ENCODE measurements at places on chromosomes 12 and 14.

DNA sequence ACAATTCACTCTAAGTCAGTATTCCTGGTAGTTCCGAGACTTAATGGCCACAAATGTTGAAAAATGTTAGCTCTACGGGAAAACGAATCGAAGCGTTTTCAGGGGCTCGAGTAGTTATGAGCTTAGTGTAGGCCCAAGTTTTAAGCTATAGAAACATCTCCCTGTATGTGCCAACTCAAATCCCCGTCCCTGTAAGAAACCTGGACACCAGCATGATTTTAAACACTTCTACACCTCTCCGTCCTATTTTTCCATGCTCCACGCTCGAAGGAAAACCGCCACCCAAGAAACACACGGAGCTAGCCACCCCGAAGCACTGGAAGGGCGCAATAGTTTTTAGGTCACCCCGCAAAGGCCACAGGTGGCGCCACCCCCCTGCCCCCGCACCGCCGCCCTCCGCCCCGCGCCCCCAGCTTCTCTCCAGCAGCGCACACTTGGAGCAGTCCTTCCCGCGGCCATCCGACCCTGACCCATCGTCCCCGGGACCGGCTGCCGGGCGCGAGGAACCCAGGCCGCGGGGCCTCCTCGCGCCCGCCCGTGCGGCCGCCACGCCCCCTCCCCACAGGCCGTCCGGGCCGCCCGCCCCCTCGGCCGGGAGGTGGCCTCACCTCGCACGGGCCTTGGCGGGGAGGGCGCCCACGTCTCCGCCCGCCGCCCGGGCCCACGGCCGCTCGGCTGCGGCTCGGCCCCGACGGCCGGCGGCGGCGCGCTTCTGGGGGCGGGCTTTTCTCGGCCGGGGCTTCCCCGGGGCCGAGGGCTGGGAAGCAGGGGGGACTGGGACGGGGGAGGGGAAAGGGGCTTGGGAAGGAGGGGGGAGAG, 522 bp downstream of the R3HDM2 start:
- peak; percentile 27 for DNase-seq

- no peak for DNase-seq
These were observed 110.5 kb downstream of the TTLL5 start for GRCh38 chr14:75771595-75771994.

GRCh38 chr12:77323788-77324415, 258.5 kb upstream of the E2F7 start:
- DNase-seq, result no peak

DNA sequence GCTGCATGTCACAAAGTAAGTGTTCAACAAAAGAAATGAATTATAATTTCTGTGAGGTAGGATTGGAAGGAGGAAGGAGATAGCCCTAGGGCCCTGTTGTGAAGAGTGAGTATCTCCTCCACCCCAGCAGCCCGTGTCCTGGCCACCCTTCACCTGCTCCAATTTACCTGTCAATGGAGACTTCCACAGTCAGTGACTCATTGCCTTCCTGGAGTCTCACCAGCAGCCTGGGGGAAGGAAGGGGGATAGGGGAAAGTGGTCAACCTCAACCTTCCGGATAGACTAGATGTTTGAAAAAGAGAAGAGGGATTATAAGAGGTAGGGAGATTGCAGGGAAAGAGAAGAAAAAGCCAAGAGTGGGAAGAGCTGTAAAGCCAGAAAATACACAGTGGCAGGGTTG, 9.2 kb downstream of the STAT2 start:
- no peak for DNase-seq

GRCh38 chr12:94560431-94561221, 89.7 kb downstream of the TMCC3 start:
- no peak for DNase-seq

- DNase-seq, result no peak
These were observed 583.5 kb upstream of the TBX3 start for GRCh38 chr12:115267464-115267863.

DNA sequence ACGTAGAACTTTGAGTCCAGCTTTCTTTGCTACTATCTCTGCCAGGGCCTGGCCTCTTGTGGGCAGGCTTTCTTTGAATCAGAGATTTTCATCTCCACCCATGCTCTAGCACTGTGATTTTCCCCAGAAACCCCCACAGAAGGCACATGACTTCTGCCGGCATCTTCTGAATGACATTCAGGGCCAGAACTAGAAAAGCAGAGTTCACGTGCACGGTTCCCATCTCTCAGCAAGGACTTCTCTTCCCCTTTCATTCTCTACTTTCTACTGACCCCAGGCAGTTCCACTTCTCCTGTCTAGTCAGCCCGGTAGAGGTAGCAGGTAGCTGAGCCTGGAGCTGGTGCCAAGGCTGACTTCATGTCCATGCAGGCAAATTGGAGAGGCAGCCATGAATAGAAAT, 26.9 kb downstream of the BATF start:
- no peak for DNase-seq

- DNase-seq, result no peak
These were observed 22.8 kb downstream of the WDR20 start for GRCh38 chr14:102162487-102162886.

- peak; percentile 12 for DNase-seq
These were observed 103.9 kb downstream of the BTG1 start for GRCh38 chr12:92041742-92042141.

- no peak for DNase-seq
These were observed 441.7 kb downstream of the FUT8 start for GRCh38 chr14:65854215-65854614.

DNA sequence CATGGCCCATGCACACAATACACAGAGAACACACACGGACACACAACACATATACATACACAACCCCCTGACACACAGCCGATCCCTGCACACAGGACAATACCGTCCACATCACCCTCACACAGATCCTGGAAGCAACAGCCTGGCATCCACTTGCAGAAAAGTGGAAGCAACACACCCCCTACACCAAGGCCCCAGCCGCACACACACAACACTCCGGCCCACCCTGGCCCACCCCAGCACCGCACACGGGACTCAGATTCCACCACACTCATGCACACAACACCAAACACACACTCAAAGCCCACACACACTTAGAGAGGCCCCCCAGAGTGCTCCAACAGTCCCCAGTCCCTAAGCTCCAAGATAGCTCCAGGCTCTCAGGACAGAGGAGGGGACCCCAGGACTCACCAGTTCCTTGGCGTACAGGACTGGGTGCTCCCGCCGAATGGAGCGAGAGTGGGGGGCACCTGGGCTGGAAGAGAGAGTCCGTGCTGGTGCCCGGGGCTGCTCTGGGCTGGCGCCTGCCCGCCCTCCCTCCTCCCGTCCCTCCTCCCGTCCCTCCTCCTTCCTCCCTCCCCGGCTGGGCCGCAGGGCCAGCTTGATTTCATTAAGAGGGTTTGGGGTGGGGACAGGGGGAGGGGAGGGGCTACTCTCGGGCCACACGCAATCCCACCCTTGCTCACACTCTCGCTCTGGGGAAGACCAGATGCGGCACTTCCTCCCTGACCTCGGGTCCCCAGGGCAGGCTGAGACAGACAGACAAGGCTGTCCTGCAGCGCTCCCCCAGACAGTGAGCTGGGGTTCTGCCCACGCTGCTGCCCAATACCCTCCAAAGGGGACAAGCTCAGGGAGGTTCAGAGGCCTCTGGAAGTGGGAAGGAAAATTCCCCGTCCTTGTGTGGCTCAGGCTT, at the start of gene TMEM119:
Gene TMEM119 (minus strand): TSS at position 526 of the 913 bp plus-strand sequence. CDS start 5,701 bp downstream, outside the sequence.
- no peak for DNase-seq

- no peak for DNase-seq
These were observed 63.3 kb upstream of the HSPB8 start for GRCh38 chr12:119115296-119115905.

- no peak for DNase-seq
These were observed 10.5 kb upstream of the TMED2 start for GRCh38 chr12:123573870-123574269.

DNA sequence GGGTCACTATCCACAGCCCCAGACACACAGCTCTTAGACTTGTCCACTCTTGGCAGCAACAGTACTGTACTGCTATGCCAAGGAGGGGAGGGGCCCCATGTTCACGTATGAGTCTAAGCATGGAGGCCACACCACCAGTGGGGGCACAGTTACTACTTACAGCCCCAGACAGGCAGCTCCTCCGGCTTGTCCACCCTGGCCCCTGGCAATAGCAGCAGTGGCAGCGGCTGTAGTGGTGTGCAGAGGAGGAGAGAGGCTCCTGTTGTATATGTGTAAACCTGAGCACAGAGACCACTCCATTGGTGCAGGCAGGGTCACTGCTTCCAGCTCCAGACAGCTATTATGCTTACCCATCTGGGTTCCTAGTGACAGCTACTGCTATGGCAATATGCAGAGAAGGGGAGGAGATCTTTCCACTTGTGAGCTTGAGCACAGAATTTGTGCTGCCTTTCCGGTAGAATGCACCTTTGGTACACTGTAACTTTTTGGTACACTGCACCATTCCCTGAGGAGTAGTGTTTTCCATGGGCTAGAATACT, 113.2 kb downstream of the RAD51B start:
- DNase-seq, result no peak

DNA sequence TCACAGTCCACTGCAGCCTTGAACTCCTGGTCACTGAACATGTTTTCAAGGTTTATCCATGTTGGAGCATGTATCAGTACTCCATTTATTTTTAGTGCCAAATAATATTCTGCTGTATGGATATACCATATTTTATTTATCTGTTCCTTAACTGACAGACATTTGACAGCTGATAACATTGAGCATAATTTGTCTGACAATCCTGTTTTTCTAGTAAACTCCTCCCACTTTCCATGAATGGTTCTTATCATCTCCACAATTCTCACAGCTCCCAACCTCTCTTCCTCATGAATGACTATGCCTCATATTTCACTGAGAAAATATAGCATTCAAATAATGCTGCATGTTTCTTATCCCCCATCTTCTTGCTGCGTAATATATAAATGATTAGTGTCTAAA, 33.3 kb downstream of the COCH start:
- DNase-seq, result no peak

- no peak for DNase-seq
These were observed 44.7 kb upstream of the AMIGO2 start for GRCh38 chr12:47124451-47124850.

DNA sequence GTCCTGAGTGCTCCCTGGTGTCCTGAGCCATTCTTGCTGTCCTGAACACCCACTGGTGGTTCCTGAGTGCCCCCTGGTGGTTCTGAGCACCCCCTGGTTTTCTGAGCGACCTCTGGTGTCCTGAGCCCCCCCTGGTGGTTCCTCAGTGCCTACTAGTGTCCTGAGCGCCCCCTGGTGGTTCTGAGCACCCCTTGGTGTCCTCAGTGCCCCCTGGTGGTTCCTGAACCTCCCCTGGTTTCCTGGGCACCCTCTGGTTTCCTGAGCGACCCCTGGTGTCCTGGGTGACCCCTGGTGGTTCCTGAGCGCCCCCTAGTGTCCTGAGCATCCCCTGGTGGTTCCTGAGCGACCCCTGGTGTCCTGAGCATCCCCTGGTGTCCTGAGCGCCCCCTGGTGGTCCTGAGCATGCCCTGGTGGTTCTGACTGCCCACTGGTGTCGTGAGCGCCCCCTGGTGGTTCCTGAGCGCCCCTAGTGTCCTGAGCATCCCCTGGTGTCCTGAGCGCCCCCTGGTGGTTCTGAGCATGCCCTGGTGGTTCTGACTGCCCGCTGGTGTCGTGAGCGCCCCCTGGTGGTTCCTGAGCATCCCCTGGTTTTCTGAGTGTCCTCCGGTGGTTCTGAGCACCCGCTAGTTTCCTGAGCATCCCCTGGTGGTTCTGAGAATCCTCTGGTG, 473.1 kb downstream of the TMEM121 start:
- DNase-seq, result peak; percentile 53

Data from effector memory CD8-positive, alpha-beta T cell (primary cell).